ENCODE measurements at places on chromosomes 11 and 22.

DNA sequence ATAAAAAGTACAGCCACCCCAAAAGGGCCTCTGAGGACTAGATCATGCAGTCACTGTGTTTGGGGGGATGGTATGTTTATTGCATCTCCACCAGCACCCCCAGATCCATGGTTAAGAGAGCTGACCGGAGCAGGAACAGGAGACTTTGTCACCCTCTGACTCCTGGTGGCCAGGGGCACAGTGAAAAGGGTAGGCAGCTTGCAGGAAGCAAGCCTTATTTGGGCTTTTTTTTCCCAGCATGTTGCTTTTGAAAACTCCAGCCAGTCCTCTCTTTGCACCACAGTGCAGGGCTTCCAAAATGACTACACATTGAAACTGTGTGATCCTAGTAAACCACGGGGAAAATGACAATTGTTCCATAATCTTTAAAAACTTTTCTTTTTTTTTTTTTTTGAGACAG lies 20.6 kb downstream of the PRR5 start:
- DNase-seq = no peak

DNA sequence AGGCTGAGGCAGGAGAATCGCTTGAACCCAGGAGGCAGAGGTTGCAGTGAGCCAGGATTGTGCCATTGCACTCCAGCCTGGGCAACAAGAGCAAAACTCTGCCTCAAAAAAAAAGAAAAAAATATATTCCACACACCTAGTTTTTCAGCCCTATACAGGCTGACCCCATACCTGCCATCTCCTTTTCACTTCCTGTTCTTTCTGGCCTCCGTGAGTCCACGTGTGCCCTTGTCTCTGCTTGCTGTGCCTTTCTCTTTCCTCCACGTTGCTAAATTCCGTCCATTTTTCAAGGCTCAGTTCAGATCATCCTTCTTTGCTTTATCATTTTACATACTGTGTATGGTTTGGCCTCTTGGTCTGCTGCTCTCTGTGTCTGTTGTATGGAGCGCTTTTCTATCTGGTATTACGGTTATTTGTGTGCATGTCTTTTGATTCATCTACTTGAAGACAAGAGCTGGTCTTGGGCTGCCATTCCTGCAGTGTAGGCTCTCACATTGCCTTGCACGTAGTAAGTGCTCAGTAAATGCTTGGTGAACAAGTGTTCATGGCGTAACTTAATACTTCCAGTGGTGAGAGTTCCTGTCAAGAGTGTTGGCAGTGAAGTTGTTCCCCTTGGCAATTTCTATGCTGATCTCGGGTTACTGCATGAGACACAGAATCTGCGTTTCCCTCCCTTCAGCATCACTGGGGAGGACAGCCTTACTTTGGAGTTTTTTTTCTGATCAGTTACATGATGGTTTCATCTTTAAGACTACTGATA lies 57.5 kb downstream of the PTPRJ start:
- no peak for DNase-seq

DNA sequence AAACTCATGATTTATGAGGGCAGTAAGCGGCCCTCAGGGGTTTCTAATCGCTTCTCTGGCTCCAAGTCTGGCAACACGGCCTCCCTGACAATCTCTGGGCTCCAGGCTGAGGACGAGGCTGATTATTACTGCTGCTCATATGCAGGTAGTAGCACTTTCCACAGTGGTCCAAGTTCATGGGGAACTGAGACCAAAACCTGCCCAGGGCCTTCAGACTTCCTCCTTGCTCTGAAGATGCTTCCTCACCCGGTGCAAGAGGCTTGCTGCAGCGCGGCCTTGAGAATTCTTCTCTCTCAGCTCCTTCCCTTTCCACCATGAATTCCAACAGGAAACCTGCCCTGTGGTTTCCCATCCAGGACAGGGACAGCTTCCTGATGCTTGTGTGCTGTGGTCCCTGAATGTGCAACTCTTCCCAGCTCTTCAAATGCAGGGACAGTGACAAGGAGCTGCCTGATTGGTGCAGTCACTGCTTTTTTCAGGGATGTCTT lies 53.9 kb downstream of the GGTLC2 start:
- DNase-seq = no peak

DNA sequence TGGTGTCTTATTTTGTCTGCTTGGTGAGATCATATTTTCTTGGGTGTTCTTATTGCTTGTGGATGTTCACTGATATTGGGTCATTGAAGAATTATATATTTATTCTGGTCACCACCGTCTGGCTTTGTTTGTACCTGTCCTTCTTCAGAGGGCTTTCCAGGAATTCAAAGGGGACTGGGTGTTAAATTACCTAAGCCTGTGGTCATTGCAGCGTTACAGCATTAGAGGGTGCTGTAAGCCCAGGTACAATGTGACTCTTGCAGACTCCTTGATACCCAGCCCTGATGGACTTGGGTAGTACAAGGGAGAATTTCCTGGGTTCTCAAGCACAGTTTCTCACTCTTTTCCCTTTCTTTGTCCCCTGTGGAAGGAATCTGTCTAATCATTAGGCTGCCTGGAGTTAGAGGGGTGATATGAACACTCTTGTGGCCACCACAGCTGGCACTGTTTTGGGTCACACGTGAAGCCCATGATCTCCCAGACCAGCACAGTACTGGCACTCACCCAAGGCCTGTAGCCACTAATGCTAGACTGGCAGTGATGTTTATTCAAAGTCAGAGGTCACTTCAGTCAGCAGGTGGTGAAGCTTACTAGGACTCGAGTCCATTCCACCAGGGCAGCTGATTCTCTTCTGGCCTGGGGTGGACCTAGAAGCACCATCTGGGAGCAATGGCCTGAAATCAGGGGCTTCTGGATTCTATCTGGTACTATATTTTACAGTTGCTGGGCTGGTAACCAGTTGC lies 56.1 kb upstream of the NARS2 start:
- DNase-seq = no peak

DNA sequence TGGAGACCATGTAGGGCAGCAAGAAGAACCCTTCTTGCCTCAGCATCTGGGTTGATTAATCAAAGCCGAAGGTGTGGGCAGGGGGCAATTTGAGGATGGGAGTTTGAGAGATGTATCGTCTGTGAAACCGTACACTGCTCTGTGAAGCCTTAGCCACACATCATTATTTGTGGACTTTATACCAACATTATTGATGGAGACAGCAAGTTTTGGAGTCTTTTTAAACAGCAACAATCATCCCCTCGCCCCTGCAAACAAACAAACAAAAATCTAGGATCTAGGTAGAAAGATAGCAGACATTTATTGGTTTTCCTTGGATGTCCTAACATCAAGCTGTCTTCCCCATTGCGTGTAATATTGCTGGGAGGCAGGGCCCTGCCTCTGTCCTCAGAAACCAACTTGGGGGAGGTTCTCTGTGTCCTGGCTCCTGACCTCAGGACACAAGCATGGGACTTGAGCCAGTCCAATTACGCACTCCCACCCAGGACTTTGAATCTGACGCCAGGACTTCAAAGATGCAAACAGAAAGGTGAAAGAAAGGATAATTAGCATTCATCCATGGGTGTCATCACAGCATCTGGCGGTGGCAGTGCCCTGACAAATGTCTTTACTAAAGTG lies 61.6 kb upstream of the PLET1 start:
- DNase-seq = no peak

- DNase-seq = no peak
Observed at GRCh38 chr11:10720881-10721376, 27.4 kb upstream of the IRAG1 start.

DNA sequence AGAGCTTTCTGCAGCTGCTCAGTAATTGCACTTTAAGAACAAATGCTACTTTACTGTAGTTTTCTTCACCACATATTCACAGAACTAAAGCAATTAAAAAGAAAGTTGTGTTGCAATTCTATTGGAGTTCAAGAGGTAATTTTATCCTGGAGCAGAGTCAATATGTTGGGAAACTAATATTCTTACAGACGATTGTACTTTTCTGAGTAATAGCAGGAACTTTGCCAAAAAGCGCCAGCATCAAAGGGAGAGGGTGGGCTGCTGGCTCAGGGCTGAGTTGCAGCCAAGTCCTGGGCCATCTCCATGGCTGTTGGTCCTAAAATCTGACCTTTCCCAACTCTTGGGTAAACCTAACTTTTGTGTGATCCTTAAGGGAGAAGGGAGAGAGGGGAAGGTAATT lies 73.6 kb upstream of the MYO18B start:
- no peak for DNase-seq

GRCh38 chr11:115182282-115182955 lies 321.8 kb downstream of the CADM1 start:
- no peak for DNase-seq

DNA sequence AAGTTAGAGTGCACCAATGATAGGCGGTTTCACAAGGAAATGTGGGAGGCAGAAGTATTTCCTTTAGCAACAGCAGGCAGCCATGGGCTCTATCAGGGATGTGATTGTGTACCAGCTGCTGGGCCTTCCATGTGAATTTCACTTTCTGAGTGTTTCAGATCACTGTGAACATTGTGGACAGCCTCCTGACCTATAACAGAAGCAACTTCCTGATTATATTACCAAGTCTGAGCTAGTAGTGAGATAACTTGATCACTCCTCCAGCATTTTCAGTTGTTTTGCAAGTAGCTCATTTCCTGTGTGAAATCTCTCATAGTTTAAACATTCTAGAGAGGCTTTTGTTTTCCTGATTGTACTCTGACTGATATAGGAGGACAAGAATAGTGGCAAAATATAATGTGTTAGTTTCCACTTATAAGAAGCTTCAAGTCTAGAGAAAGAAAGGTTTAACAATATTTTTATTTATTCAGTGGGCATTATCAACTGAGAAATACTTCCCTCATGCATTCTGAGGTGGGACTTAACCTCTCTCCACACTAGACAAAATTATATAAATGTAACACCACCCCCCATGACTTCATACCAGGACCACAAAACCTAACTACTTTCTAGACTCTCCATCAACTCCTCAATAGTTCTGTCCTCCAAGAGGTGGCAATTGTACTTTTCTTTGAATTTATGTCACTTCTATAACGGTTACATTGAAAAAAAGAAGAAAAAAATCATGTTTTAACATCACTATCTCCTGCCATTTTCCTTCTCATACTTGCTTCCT lies 184.2 kb upstream of the LUZP2 start:
- no peak for DNase-seq

- no peak for DNase-seq
Observed at GRCh38 chr11:134725716-134726639, 313.9 kb upstream of the B3GAT1 start.

DNA sequence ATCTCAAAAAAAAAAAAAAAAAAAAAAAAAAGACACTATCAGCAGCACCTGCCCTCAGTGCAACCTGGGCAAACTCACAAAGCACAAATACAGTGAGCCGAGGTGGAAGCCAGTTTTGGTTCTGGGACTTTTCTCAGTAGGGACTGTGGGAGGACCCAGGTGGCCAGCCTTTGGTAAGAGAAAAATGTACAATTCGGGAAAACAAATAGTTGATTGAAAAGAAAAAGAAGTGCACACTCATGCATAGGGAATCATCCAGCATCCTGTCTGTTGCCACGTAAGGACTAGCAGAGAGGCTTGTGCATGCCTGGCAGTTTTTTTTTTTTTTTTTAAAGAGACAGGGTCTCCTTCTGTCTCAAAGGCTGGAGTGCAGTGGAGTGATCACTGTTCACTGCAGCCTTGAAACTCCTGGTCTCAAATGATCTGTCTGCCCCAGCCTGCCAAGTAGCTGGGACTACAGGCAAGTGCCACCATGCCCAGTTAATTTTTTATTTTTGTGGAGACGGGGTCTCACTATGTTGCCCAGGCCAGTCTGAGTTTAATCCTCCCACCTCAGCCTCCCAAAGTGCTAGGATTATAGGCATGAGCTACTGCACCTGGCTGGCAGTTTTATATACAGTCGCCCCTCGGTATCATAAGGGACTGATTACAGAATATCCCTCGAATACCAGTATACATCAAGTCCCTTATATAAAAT lies 36.7 kb downstream of the TPST2 start:
- peak; percentile 4 for DNase-seq

DNA sequence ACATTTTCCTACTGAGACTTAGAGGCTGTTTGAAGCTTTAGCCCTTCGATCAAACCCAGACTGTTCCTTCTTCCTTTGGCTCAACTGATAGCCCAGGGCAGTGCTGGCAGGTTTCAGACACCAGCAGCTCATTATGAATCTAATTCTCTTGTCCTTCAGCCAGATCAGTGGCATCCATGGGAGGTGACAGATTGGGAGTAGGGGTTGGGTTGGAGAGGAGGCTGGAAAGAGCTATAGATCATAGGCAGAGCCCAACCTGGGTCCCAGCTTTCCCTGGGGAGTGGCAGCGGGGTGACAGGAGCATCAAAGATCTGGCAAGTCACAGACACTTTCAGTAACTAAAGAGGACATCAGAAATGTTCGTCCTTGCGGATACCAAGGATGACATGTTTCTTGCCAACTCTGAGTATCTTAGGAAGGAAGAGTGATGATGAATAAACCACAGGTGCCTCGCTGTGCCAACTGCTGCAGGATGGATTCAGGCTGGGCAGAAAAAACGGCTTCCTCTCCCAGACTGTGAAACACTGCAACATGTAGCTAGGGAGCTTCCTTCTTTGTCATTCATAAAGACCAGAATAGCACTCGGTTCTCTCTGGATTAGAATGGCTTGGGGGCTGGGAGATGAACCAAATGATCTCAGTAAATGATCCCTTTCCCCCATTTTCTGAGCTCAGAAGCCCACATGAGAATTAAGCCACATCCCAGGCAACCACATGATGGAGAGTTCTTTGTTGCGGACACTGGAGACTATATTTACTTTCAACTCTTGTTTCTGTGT lies 19.1 kb downstream of the ABCC8 start:
- no peak for DNase-seq

DNA sequence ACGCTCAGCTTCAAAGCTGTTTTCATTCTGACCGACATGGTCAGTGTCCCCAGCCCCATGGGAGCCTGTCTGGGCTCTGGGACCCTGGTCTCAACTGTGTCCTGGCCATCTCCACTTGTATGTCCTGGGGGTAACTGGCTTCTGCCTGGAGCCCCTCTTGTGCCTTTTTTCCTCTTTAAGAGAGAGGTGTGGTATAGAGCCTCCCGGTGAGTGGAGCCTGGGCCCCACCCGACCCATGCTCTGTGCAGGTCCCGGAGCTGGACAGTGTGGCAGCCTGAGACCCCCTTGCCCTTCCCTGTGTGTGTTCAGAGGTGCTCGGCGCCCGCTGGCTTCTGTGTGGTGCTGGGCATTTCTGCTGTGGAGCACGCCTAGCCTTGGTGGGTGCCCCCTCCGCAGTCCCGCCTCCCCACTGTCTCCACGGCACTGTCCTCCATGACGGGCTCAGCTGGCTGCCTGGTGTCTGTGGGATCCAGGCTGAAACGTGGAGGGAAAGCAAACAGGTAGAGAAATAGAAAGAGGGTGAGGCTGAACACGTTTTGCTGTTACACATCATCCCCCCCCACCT lies 74.9 kb downstream of the PARVB start:
- DNase-seq = no peak

GRCh38 chr22:17101475-17102296 lies 16.9 kb downstream of the IL17RA start:
- no peak for DNase-seq

DNA sequence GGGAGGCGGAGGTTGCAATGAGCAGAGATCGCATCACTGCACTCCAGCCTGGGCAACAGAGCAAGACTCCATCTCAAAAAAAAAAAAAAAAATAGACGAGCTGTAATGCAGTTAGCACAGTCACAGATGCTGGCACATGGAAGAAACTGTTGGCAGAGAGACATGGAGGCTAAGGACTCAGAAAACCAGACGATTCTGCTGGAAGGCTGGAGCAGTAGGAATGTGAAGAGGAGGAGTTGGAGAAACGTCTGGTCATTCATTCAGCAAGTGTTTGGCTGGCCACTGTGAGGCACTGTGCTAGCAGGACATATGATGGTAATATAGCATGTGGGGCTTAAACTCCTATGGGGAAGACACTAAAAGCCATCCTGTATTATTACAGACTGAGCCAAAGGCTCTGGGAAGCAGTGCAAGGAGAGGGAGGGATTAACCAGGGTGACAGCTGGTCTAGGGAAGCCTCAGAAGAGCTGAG lies 5.0 kb downstream of the UQCR10 start:
- no peak for DNase-seq

- no peak for DNase-seq
Observed at GRCh38 chr11:33684003-33684706, 16.5 kb downstream of the C11orf91 start.
